ENCODE measurements at places on chromosomes 13 and 19.

GRCh38 chr19:1183543-1184172, 9.6 kb upstream of the SBNO2 start:
- DNase-seq, result no peak

- peak; percentile 31 for DNase-seq
These were observed 5.7 kb downstream of the COMP start for GRCh38 chr19:18785179-18786124.

GRCh38 chr19:1618157-1619093, 13.2 kb upstream of the UQCR11 start:
- DNase-seq, result no peak

GRCh38 chr13:49791315-49791710, 1.2 kb downstream of the KPNA3 start:
- no peak for DNase-seq

- DNase-seq, result no peak
These were observed 7.7 kb downstream of the PLEKHF1 start for GRCh38 chr19:29672933-29673336.

DNA sequence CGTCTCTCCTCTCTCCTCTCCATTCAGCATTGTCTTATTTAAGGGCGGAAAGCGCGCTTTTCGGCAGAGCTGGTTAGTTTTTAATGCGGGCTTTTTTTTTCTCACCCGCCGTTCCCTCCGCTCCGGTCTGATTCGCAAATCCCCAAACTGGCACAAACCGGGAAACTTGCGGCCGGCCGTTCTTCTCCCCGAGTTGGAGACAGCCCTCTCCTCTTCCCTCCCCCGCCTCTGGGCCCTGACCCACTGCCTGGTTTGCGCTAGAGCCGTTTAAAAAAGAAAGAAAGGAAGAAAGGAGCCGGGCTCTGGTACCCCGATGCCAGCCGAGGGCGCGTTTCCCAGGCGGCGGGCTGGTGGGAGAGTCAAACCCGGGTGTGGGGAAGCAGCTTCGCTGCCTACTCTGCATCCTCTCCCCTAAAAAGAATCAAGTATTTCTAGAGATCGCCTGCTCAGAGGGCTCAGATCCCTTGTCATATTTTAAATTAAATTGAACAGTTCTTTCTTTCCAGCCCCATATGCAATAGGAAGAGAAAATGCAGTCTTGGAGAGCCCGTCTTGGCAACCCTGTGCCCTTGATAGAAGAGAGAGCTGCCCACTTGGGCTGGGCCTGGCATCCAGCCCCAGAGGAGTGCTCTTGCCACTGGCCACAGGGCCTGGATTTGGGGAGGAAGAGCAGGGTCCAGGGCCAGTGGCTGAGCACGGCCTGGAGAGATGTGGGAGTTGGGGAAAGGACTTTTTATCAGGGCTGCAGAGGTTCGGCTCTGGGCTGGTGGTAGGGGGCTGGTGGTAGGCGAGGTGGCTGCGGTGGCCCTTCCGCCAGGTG, 19.0 kb downstream of the NFIX start:
- no peak for DNase-seq

GRCh38 chr19:11821474-11822109, 7.5 kb downstream of the ZNF440 start:
- no peak for DNase-seq

DNA sequence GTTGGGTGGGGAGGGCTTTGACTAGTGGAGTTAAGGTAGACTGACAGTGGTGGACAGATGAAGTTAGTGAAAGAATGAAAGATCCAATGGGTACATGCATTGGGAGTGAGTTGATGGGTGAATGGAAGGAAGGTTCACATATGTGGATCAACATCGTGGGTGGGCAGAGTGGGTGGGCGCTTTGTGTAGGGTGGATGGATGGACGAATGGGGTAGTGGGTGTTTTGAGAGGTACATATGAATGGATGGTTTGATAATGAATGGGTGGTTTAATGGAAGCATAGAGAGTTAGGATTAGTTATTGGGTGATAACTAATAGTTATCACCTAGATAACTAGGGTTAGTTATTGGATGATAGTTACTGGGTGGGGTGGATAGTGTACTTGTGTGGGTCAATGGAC, 11.5 kb downstream of the ZSWIM4 start:
- DNase-seq, result no peak

- peak; percentile 97 for DNase-seq
These were observed 480 bp upstream of the KLF16 start for GRCh38 chr19:1863638-1864479.

- DNase-seq, result no peak
These were observed 164.6 kb downstream of the KLF5 start for GRCh38 chr13:73223372-73223781.

- peak; percentile 56 for DNase-seq
These were observed 14.8 kb downstream of the DDX39A start for GRCh38 chr19:14404312-14404711.

GRCh38 chr19:44824761-44825160, 15.9 kb downstream of the BCAM start:
- no peak for DNase-seq

GRCh38 chr13:76474356-76474755, 411.8 kb downstream of the KCTD12 start:
- DNase-seq, result no peak

- DNase-seq, result no peak
These were observed 30.9 kb upstream of the SERP2 start for GRCh38 chr13:44342741-44343140.

GRCh38 chr19:41299046-41299754, 10.8 kb upstream of the CCDC97 start:
- no peak for DNase-seq

- DNase-seq, result no peak
These were observed 36.2 kb upstream of the LRCH1 start for GRCh38 chr13:46516599-46517338.

Data from NCI-H187 (cell line).